ENCODE measurements at places on chromosomes 2 and 18.
A peak's percentile ranks its signal among the peaks of the same experiment; 100 is the strongest.

DNA sequence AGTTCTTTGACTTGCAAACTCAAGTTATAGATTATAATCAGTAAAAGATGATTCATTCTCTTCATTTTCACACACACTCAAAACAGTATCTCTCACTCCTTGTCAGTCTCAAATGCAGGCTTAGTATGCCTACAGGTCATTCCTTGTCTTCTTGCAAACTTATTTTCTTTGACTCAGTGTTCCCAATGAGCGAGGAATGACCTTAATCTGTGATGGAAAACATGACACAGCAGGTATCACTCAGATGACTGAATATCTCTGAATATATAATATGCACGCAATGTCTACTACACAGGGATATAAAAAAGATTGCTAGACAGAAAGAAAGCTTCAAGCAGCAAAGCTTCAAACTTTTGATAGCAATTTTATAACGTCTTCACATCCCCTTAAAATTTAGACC lies 127.8 kb upstream of the RGPD4 start:
- no peak for DNase-seq

- DNase-seq, result no peak
These were observed 238.5 kb upstream of the ERBB4 start for GRCh38 chr2:212777020-212777491.

GRCh38 chr2:196182439-196183171 lies 11.2 kb upstream of the STK17B start:
- no peak for DNase-seq

DNA sequence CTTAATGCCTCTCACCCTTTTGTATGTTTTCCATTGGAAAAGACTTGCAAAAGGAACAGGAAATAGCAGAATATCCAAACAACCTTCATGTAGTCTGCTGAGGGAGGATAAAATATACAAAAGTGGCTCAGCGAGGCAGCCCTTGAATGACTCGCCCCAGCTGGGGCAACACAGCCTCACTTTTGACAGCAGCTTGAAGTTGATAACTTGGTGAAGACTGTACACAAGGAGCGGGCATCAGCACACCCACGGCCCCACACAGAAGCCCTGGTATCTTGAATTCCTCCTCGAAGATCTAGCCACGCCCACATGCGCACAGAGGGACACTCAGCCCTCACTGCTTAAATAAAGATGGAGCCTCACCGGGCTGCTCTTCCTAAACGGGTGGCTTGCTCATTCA lies 161.0 kb downstream of the IRS1 start:
- DNase-seq, result no peak

- no peak for DNase-seq
These were observed 246.9 kb downstream of the MTX2 start for GRCh38 chr2:176516051-176516602.

GRCh38 chr18:38709122-38709521 lies 1143.5 kb upstream of the CELF4 start:
- DNase-seq, result no peak

- no peak for DNase-seq
These were observed 138.0 kb downstream of the ZFP36L2 start for GRCh38 chr2:43088143-43089073.

DNA sequence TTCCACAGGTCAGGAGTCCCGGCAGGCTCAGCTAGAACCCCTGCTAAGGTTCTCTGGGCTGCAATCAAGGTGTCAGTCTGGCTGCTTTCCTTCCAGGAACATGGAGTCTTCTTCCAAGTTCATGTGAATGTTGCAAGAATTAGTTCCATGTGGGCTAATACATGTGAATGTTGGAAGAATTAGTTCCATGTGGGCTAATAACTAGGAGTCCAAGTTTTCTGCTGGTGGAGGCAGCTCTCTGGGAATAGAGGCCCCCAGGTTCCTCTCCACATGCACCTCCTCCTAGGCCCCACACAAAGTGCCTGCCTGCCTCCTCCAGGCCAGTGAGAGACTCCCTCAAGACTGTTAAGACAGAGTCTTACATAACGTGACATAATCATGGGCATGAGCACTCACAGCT lies 140.8 kb upstream of the SLC35G4 start:
- no peak for DNase-seq

DNA sequence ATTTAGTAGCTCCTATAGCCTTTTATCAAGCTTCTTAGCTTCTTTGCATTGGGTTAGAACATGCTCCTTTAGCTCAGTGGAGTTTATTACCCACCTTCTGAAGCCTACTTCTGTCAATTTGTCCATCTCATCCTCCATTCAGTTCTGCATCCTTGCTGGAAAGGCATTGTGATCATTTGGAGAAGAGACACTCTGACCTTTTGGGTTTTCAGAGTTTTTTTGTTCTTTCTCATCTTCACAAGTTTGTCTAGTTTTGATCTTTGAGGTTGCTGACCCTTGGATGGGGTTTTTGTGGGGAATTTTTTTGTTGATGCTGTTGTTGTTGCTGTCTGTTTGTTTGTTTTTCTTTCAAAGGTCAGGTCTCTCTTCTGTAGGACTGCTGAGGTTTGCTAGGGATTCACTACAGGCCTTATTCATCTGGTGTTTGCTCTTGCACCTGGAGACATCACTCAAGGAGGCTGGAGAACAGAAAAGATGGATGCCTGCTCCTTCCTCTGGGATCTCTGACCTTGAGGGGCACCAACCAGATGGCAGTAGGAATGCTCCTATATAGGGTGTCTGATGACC lies 13.9 kb upstream of the TANK start:
- DNase-seq, result no peak

DNA sequence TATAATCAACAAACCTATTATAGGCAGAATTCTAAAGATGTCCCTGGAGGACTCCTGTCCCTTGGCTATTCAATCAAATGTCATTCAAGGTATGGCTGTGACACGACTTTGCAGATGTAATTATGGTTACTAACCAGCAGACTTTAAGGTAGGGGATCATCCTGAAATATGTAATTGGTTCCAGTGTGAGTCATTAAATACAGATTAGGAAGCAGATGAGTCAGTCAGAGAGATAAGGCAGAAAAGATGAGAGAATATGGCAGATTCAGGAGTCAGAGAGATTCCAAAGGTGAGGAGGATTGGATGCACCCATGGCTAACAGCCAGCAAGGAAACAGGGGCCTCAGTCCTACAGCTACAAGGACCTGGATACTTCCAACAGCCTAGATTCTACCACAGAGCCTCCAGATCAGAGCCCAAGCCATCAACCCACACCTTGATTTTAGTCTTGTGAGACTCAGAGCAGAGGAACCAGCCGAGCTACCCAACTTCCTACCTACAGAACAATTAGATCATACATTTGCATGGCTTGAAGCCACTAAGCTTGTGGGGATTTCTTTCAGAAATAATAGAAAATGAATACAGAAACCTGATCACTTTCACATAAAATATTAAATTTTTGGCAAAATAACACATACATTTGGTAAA lies 11.2 kb upstream of the PROM2 start:
- DNase-seq, result no peak

- no peak for DNase-seq
These were observed 109.4 kb upstream of the LYPD6 start for GRCh38 chr2:149221002-149221401.

- peak; percentile 5 for DNase-seq
These were observed 142.2 kb upstream of the PXDN start for GRCh38 chr2:1886405-1886992.

DNA sequence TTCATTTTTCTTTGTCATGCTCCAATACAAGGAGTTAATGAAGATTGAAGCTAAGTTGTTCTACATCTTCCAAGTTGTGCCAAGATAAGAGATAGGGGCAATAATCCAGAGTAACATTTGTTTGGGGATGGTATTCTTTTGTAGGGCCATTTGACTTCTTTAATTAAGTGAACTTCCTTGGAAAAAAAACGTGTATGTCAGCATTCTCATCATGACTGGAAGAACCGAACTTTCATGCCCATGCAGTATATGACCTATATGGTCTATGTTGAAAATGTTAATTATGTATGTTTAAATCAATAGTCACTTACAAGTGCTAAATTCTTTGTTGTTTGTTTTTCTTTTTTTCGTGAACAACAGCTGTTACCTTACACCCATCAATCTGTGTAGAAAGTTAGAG lies 319.5 kb upstream of the LRRTM1 start:
- no peak for DNase-seq

DNA sequence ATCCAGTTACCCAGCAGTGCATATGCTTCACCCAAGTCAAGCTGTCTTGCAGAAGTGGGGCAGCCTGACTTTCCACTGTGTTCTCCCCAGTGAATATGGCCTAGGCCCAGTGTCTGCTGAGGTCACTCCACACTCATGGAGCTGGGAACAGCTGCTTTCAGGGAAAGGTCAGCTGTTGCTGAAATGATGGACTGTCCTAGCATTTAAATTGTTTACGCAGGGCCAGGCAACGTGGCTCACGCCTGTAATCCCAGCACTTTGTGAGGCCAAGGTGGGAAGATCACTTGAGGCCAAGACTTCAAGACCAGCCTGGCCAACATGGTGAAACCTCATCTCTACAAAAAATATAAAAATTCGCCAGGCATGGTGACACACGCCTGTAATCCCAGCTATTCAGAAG lies 86.5 kb downstream of the LIPG start:
- DNase-seq, result no peak

DNA sequence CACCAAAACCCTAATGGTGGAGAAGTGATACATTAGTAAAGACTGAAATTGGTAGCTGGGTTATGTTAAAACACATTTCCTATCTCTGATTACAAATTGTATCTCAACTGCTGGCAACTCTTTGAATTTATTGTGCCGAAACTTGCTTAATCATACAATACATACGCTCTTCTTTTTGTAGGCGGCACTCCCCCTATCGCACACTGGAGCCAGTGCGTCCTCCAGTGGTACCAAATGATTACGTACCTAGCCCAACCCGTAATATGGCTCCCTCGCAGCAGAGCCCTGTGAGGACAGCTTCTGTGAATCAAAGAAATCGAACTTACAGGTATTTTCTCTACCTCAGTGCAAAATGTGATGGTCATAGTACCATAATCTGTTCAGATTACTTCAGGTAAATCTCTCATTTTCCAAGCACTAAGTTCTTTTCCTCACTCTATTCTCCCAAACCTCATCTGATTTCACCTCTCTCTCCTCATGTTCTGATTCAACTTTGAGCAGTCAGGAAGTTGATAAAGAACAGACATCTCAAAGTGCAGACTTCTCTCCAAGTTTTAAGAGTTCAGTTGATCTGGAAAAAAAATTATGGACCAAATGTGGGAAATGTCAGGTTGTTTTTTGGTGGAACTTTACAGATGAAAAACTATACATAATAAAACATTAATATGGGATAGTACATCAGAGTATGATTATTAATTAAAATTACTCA lies 66.5 kb downstream of the ABI2 start:
- DNase-seq, result no peak

- no peak for DNase-seq
These were observed 162.4 kb downstream of the CELF4 start for GRCh38 chr18:37403100-37403781.

- no peak for DNase-seq
These were observed 37.9 kb upstream of the GPC1 start for GRCh38 chr2:240397542-240397916.

GRCh38 chr2:178401994-178402437 lies 49.0 kb downstream of the PRKRA start:
- no peak for DNase-seq

GRCh38 chr2:169010633-169011460 lies 20.3 kb downstream of the ABCB11 start:
- no peak for DNase-seq

- DNase-seq, result no peak
These were observed 814.2 kb downstream of the LRP1B start for GRCh38 chr2:141316606-141317005.

- peak; percentile 22 for DNase-seq
These were observed 3.5 kb downstream of the CNDP2 start for GRCh38 chr18:74499633-74500032.

DNA sequence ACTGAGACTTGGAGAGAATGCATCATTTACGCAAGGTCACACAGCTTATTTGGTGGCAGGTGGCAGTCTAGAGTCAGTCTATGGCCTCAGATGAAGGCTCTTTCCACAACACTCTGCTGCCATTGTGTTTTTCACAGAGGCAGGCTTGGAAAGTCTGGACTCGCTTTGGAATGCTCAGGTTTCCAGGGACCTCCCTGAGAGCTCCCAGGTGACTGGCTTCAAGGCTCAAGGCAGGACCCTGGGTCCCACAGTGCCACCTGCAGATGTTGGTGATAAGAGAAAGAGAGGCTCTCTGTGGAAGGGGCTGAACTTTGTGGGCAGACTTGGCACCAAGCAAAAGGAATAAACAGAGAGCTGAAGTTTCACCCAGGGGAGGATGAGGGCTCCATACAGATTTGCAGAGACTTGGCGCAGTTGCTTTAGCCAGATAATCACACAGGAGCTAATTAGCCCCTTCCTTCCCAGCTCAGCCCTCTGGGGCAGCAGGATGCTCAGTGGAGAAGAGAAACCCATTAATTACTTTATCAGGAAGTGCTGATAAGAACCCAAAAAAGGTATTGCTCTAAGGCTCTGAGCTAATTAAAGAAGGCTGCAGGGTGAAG lies 103.5 kb downstream of the LBH start:
- no peak for DNase-seq

DNA sequence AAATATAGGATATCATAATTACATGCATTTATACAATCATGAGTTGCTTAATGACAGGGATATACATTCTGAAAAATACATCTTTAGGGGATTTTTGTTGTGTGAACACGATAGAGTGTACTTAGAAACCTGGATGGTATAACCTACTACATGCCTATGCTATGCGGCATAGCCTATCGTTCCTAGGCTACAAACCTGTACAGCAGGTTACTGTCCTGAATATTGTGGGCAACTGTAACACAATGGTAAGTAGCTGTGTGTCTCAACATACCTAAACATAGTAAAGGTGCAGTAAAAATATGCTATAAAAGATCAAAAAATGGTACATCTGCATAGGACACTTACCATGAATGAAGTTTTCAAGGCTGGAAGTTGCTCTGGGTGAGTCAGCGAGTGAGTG lies 6.5 kb downstream of the C2orf72 start:
- no peak for DNase-seq

DNA sequence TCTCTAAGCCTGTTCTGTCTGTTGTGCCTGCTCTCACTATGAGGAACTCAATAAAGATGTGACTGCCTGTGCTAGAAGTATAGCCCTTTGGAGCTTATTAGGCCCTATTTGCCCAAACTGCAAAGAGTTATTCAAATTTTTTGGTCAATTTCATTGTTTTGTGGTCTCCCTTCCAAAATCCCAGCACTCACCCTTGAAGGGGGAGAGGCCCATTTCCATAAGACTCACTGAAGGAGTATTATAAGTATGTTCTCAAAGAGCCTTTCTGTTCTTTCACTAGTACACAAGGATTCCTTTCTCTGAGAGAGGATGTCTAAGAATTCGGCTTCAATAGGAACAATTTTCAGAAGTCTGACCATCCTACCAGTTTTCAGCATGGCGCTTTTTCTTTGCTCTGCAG lies 641.9 kb upstream of the REG3G start:
- DNase-seq, result no peak

All from activated T-cell treated with anti-CD3 and anti-CD28 coated beads for 4 hours (primary cell).